Bone marrow (tissue), 2 donors: ENCODE measurements at places on chromosomes 2 and 18.

- DNase-seq, result no peak
Observed at GRCh38 chr2:74423231-74424095, 1.9 kb downstream of the WDR54 start.

GRCh38 chr2:226423498-226423960, 376.1 kb downstream of the IRS1 start:
- peak; percentile 18 for DNase-seq

DNA sequence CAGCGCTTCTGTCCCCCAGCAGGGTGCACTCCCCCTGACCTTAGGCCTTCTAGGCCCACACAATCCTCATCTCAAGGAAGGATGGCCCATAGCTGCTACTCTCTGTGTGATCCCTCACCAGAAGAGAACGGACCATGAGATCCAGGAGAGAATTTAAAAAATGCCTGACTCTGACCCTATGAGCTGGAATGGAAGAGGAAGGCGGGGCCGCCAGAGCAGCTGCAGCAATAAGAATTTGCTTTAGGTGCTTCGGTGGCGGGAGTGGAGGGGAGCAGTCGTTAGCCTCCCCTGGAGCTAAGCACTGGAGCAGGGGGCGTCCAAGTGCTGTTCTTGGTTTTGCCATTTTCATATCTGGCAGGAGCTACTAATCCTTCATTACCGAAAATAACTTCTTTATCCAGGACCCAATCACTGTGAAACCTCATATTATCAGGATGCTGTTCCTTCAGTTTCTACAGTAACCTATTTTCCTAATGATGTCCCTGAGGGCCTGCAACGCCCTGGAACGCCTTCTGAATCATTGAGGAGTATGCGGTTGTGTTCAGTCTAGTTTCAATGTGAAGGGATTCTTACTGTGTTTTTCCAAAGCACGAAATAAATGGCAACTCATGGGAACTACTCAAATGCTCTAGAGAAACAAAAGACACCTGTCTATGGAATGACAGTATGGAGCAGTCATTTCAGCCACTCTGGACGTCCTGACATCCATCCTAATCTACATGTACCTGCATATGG, 105.1 kb upstream of the SIX2 start:
- DNase-seq, result no peak

GRCh38 chr18:27558388-27559155, 373.5 kb upstream of the CHST9 start:
- DNase-seq, result no peak

GRCh38 chr2:191086706-191087105, 64.1 kb downstream of the STAT4 start:
- no peak for DNase-seq

DNA sequence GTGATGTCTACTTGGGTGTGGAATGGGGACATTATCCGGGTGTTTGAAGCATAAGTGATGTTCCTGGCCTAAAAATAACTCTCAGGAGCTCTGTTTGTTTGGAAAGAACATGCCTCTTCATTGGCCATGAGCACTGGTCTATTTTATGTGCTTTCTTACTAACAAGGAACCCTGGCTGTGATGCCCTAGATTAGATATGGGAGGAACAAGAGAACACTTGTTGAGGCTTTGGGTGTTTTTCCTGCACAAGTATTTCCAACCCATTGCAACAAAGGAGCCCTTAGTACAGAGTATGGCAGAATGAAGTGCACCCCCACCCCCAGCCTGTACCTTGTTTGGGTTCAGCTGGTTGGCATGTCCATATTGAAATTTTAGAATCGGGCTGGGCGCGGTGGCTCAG, 95.9 kb downstream of the SLC4A3 start:
- DNase-seq, result no peak

DNA sequence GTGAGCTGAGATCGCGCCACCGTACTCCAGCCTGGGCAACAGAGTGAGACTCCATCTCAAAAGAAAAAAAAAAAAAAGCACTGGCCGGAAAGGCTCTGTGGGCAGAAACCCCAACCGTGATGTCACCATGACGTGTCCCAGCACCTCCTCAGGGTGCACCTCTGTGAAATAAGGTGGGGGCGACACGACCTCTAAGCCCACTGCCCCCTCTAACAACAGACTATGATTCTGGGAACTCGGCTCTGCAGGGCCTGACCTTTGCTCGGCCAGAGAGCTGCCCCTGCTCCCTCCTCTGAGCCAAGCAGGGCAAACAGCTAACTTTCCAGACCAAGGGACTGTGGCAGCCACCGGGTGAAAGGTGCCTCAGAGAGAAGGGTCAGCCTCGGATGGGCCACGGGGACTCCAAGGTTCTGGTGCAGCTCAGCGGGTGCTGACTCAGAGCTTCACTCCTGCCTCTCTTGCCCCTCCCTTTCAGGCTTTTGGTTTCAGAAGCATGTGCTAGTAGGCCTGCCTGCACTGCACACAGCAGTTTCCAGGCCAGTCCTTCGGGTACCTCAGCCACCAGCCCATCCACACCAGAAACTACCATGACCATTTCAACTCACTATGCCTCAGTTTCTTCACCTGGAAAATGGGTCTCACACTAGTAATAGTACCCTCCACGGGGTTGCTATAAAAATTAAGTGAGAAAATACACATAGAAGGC, 8.0 kb downstream of the TMBIM1 start:
- DNase-seq, result no peak

- no peak for DNase-seq
Observed at GRCh38 chr2:101047075-101047766, 45.1 kb downstream of the RPL31 start.

DNA sequence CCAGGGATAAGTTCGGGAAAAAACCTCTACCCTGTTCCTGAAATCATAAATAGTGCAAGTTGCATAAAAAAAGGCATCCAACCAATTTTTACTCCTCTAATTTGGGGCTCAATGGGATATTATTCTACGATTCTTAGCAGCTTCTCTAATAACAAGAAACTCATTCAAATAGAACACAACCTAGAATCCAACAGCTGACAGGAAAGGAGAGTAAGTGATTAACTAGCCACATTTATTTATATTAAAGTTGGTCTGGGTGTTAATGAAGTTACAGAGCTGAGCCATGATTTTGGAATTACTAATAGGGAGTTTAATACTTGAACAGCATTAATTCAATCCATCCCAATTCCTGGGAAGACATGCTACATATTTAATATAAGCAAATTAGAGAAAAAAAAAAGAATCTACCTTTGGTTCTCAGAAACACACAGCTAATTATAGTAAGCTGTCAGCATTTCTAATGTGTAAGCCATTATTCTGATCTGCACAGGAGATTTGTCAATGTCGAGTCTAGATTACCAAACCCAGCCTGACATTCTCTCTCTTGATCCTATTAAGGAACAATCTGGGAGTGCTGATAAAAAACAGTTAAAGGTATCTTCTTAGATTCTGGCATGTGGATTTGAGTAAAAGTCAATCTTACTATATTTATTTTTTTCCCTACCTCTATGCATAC, 267.7 kb downstream of the NBAS start:
- DNase-seq, result no peak

DNA sequence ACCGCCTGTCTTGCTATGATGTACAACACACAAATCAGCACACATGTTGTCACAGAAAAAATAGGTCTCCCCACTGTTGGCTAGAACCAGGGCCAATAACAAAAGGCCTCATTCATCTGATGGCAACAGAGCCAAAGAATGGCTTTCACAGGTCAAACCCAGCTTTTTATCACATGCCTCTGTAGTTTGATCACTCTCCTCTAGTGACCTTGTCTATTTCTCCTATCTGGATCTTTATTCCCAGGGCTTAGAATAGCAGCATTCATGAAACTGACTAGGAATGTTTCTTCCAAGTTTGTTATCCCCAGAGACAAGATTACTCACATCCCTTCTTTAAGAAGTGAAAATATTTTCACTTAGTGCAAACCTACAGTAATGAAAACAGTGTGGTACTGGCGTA, 285.8 kb upstream of the GYPC start:
- DNase-seq, result no peak

DNA sequence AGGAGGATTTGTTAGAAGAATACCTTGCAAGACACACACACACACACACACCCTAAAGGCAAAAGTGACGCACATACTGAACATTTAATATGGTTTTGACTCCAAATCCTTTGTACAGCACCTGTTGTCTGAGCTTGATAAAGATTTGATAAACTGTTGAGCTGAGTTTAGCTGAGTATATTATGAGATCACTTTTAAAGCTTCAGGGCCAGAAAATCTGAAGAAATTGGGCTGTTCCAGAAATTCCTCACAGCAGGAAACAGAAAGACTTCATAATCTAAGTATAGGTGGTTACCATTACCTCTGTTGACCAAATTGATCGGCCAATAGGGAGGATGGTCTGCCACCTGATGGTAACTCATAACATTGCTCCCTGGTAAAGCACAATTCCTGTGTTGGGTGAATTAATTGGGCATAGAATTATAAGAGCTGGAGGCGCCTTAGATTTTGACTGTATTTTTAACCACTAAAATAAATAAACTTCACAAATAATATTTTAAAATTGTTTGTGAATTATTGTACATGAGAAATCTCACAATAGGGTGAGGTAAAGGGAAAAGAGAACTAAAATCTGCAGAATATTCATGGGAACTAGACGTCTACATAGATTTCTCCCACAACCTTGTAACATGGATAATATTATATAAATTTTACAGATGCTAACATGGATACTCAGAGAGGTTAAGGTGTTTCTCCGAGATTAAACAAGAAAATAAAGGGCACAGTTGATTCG, 21.8 kb upstream of the RPIA start:
- no peak for DNase-seq

GRCh38 chr2:215594766-215595165, 158.9 kb upstream of the FN1 start:
- no peak for DNase-seq
